NCI-H1694 (cell line): ENCODE measurements at places on chromosomes 3 and 15.

DNA sequence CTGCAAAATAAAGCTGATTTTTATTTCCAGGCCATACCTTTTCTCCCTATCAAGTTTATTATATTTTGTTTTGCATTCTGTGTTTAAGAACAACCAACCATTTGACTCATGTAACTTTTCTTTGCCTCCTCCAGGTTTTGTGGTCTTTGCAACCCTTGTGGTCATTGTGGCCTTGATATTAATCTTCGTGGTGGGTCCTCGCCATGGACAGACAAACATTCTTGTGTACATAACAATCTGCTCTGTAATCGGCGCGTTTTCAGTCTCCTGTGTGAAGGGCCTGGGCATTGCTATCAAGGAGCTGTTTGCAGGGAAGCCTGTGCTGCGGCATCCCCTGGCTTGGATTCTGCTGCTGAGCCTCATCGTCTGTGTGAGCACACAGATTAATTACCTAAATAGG lies 27.6 kb downstream of the NIPA2 start:
- DNase-seq = no peak

DNA sequence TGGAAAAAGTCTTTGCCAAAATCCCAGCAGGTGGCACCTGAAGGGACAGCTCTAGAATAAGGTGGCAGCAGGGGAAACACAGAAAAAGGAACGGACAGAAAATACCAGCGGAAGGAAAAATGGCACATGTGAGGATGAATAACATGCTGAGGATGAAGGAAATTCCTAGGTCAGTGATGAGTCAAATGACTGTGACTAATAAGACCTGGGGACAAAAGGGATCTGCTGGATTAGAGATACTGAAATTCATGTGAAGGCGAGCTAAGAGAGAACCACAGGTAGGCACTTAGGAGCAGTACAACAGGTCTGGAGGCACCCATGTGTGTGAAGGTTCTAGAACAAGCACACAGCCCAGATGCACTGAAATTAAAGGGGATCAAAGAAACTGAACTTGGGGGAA lies 482.5 kb downstream of the FOXP1 start:
- no peak for DNase-seq

GRCh38 chr3:112137781-112138180 lies 4.7 kb upstream of the GCSAM start:
- DNase-seq = no peak

DNA sequence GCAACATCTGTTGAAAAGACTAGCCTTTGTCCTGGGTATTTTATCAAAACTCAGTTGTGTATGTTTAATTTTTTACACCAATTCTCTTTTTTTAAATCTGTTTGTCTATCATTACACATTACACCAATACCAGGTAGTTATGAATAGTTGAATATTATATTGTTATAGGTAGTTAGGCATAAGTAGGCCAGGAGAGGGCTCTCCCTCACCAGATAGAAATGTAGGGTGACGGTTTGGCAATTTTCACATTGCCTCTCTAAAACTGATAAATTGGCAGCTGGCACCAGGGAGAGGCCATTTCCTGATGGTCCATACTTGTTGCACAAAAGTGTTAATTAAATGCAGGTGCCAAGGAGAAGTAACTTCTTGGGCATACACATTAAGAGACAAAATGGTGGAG lies 483.1 kb upstream of the EPHA6 start:
- DNase-seq = no peak

GRCh38 chr3:144437989-144438388 lies 466.4 kb downstream of the DIPK2A start:
- no peak for DNase-seq

- DNase-seq = no peak
These were observed 98.7 kb downstream of the VPS8 start for GRCh38 chr3:184910664-184911063.

DNA sequence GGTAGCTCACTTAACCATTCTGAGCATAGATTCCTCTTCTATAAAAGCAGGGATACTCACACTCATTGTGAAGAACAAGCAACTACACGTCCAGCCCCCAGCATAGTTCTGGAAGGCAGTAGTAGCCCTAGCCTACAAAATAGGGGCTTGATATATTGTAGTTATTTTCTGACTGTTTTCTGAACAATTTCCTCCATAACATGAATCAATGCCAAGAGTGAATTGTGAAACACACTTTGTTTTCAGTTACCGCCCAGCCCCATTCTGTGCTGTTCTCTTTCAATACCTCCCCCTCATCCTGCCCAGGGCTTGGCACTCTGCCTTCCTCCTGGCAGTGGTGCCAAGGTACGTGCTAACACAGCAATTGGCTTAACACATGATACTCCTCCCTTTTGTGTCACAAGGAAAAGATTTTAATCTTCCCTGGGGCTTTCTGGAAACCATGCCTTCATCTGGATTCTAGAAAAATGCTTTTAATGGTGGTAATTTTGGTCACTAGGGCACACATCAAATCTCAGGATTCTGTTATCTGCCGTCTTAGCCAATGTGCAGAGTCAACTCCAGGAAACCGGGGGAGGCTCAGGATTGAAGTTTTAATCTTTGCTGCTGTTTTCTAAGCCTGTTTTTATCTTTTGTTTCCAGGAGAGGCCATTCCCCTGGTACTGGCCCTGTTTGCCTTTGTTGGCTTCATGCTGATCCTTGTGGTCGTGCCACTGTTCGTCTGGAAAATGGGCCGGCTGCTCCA lies 37.2 kb downstream of the IL20RB start:
- peak; percentile 91 for DNase-seq

DNA sequence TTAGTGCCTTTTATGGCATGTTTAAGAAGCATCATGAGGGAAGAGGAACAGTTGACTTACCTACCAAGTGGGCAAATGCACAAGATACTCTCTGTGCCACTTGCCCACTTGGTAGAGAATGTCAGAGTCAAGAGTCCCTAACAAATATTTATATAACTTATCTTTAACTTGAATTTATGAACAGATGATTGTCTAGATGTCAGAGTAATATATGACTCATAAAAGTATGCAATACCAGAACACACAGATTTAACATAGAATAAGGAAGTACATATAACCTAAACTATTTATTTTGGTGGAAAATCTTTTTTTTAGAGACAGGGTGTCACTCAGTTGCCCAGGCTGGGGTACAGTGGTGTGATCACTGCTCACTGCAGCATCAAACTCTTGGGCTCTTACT lies 130.0 kb upstream of the NANOGP8 start:
- no peak for DNase-seq

DNA sequence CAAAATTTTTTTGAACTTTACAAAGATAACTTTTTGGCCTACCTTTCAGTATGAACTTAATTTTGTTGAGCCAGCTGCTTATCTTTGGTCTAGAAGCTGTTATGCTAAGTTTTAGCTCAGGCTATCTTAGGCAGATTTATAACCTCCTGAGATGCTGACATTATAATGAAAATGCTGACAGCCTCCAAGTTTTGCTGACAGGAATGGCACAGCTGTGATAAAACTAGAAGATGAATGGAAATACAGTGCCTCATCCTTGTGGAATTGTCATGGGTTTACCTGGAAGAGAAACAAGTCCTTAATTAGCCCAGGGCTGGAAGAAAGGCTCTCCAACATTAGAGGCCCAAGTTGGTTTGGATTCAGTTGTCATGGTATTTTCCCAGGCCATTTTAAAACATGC lies 123.3 kb downstream of the OXSM start:
- no peak for DNase-seq

DNA sequence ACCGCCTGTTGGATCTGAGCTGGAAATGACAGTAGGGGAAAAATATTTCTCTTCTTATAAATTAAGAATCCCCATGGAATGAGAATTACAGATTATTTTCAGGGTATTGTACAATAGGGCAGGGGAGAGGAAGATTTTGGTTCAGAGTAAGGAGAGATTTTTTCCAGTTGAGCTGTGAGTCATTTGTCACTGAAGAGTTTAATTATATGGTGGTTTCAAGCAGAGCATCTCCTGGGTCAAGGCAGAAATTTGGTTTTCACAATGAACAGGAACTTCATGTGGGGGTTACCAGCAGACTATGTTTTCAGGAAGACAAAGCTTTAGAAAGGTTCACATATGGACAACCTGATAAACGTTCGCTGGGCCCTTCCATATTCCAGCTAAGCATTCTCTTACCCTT lies 182.8 kb upstream of the NR2E3 start:
- DNase-seq = no peak

- DNase-seq = peak; percentile 28
These were observed 331 bp downstream of the RNU6-1 start for GRCh38 chr15:67839499-67839928.

- no peak for DNase-seq
These were observed 468.6 kb downstream of the CNTN6 start for GRCh38 chr3:1561427-1561826.

DNA sequence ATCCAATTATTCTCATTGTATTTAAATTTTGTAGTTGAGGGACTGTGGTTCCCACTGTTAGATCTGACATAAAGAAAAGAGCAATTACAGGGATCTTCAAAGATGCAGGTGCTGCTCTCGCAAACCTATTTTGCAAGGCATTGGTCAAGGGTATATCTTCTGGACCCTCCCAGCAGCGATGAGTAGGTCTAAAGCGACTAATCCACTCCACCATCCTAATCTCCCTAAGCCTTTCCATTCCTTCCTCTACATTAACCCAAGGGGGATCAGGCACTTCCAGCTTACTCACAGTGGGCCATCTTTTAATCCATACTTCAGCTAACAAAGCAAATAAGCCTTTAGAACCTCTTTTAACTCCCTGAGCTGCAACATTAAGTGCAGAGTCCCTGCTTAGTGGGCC lies 37.0 kb upstream of the CPOX start:
- DNase-seq = no peak

- DNase-seq = no peak
These were observed 40.6 kb upstream of the C3orf80 start for GRCh38 chr3:160184655-160185054.

GRCh38 chr3:62188681-62189375 lies 184.5 kb downstream of the FEZF2 start:
- DNase-seq = peak; percentile 12

DNA sequence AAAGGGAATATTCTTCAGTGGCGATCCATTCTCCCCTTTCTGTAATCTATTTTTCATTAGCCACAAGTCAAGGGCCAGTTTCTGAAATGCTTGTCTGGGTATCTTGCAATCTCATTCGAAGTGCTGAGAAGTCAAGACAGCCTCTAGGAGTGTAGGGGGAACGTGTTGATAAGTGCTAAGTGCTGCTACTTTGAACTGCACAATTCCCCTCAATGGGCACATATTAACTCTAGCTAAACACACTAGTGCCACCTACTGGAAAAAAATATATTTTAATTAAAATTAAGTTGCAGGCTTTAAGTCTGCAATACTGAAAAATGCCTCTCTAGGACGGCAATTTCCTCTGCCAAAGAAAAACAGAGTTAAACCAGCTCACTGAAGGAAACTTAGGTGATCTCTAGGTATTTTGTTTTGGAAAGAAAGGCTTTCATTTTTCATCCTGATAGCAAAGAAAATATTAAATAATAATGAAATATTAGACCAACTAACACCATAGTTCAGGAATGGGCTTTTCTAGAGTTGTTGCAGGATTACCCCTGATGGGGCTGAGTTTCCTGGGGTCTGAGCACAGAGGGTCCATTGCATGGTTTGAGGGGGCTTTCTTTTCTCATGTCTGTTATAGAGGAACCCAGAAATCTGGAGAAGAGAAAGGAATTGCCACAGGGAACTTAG lies 181.9 kb upstream of the KBTBD8 start:
- DNase-seq = peak; percentile 27

- no peak for DNase-seq
These were observed 60.2 kb downstream of the SLTM start for GRCh38 chr15:58873267-58873666.

GRCh38 chr15:86079508-86080266 lies at the start of gene AGBL1:
Gene AGBL1, plus strand, starts transcription at chr15:86079871.
- DNase-seq = no peak

- DNase-seq = no peak
These were observed 174.7 kb downstream of the IGF1R start for GRCh38 chr15:98823012-98823458.

DNA sequence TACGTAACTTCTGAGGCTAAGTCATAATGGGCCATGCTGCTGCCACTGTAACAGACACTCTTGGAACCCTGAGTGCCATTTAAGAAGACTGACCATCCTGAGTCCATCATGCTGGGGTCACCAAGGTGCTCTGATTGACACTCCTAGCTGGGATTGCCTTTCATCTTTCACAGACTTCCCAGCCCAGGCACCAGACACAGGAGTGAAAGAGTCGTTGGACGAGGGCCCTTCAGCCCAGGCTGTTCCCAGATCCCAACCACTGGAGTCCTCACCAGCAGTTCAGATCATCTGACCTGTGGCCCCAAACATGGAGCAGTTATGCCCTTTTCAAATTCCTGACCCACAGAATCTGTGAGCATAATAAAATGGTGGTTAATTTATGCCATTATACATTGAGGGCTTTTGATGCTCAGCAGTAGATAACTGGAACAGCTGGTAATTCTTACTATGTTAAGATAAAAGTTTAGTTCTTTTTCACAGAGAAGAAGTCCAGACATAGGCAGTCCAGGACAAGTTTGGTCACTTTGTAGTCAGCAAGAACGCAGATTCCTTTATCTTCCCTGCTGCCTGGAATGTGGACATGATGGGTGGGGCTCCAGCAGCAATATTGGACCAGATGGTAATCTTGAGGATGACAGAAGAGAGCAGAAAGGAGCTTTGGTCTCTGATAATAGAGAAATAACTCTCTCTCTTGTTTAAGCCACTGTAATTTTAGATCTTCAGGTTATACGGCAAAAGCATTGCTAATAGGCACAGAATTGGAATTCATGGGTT lies 7.3 kb upstream of the EHD4 start:
- no peak for DNase-seq

- no peak for DNase-seq
These were observed 6.3 kb downstream of the LAMP3 start for GRCh38 chr3:183156266-183156665.

GRCh38 chr3:134148534-134148933 lies 102.1 kb downstream of the RYK start:
- DNase-seq = no peak

DNA sequence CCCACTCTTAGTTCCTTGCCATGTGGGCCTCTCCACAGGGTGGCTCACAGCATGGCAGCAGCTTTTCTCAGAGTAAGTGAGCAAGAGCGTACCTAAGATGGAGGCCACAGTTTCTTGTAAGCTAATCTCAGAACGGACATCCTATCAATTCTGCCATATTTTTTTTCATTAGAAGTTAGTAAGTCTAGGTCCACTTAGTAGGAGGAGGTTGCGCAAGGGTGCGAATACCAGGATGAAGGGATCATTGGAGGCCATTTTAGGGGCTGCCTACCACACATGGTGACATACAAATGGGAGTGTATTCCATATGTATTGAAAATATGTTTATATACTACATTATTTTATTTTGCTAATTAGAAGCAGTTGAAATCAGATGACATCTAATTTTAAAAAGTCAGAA lies 31.5 kb downstream of the NR1D2 start:
- no peak for DNase-seq

DNA sequence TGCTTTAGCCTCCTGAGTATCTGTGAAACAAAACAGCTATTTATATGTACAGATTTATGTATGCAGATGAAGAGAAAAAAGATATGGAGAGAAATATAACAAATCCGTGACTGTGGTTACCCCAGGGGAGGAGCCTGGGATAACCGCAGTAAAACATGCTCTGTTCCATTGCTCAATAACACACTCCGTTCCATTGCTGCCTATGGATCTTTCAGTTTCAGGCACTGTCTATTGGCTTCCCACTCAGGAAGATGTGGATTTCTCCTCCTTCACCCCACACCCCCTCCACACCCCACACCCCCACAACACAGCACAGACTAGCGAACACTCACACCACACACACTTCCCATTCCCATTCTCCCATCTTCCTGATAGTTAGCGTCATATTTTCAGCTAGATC lies 47.9 kb downstream of the CDCP1 start:
- DNase-seq = no peak
